ENCODE measurements at places on chromosomes 11 and 22. TPM values are rescaled to one million over a fixed set of nuclear protein-coding genes. Genes with fewer than 3 reads are reported as not detected.

DNA sequence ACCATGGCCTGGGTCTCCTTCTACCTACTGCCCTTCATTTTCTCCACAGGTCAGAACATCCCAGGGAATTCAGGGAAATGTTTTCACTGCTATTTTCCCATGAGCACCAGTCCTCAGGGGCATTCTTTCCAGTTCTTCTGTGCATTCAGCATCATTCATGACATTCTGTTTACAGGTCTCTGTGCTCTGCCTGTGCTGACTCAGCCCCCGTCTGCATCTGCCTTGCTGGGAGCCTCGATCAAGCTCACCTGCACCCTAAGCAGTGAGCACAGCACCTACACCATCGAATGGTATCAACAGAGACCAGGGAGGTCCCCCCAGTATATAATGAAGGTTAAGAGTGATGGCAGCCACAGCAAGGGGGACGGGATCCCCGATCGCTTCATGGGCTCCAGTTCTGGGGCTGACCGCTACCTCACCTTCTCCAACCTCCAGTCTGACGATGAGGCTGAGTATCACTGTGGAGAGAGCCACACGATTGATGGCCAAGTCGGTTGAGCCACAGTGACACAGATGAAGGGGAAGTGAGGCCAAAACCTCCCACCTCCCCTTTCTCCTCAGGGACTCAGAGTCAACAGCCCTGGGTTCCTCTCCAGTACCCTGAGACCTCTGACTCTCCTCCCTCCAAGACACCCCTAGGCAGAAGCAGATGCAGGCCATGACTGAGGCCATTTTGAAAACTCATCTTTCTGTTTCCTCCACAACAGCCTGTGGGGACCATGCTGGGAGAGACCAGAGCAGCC is 15.9 kb upstream of the IGLL5 start:
- no peak for DNase-seq

HBB gene
- 1,072 TPM for total RNA-seq

GRCh38 chr11:67519726-67520125 is 3.5 kb downstream of the CABP2 start:
- DNase-seq = no peak

DNA sequence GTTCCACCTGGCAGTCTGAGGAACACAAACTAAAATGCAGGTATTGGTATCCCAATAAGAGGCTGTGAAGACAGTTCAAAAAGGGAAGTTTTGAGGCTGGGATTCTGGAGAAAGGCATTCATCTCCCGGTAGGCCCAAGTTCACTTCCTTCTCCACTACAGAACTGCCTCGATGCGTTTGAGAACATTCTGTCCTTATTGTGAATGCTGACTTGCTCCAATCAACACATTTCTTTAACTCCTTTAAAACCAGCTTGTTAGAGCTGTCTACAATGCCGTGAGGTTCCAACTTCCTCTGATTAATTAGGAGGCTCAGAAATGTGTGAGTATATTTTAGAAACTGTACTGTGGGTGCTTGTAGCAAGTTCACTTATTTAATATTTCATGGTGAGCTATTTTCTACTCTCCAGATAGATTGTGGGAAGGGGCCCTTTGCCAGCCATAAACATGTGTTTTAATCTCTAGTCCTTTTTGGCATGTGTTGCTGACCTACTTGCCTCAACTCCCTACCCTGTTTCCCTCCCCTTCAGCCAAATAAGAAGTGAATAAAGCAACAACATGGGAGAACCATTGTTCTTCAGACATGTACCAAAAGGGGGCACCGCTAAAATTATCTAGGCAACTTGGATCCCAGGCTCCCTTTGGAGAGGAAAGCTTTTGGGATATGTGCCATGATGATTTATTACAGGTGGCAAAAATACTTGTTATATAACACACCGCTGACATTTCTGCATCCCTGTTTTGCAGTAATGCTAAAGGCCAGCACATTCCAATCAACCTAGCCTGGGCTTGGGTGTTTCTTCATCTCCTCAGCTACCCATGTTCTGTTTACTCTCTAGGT is 245.6 kb downstream of the BLID start:
- no peak for DNase-seq

DNA sequence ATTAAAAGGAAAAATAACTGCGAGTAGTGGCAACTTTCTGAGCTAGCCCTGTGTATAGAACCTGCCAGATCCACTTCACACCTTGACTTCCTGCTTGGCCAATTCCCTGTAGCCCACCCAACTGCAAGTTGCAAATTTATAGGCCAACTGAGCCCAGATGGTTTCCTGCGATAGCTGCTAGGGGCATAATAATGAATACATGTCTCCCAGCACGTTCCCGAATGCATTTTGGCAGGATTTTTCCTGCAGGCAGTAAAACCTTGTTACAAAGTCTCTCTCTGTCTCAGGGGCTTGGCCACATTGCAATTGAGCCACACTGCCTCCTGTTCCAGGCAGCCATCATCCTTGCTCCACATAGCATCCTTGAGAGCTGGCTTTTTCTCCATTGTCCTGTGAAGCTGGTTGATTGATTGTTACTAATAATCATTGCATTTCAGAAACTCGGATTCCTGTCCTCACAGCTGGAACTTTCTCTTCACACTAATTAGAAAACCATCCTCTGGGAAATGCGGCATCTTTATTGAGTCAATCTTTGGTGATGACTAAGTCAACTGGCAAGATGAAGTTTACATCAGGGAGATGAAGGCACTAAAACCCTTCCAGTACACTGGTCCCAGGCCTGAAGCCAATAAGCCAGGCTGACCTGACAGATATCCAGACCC is 18.6 kb upstream of the LMO2 start:
- peak; percentile 38 for DNase-seq
